ENCODE measurements at places on chromosomes 6 and 20.

- no peak for DNase-seq
Observed at GRCh38 chr20:36676701-36677421, 30.9 kb upstream of the SLA2 start.

- DNase-seq, result peak; percentile 45
Observed at GRCh38 chr6:161373905-161374451, 100.1 kb upstream of the AGPAT4 start.

DNA sequence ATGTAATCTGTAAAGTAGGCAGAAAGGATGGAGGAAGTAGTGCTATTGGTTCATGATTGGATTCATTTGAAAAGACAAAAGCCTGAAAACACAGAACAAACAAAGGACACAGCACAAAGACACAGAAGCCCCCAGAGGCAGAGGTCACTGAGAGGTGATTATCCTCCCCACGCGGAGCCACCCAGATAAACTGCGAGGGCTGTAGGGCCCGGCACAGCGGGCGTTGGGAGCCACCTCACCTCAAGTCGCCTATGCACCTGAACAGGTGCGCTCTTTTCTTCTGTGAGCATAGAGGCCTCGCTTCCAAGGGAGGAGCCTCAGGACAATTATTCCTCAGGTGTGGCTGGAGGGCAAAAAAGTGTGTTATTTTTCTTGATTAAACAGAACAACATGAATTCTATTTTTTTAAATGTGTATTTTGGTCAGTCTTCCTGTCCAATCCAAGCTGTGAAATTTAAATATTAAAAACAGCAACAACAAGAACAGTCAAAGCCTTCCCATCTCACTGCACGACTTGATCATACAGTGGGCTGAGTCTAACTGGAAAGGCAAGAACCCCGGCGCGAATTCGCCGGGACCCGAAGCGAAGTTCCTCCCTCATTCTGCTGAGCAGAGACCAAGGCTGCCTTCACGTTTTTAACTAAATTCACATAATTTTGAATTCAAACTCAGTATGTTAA is 205.3 kb downstream of the THBS2 start:
- no peak for DNase-seq

GRCh38 chr20:50904067-50904570 is 27.1 kb downstream of the ADNP start:
- no peak for DNase-seq

DNA sequence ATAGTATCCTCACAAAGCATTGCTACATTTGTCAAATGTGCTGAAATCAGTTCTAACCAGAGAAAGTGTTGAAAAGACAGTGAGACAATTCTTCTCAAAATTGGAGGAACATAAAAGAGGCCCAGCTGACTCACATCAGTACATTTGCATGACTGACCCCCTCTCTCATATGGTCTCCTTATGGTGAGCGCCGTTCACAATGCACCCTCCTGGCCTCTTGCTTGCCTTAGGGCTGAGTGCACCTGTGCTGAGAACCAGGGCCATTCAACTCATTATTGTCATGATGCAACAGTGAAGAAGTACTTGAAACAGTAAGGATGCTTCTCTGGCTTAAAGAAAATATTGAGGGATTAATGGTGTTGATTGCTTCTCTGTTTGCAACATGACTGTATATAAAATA is 375.2 kb upstream of the AGPAT4 start:
- DNase-seq, result no peak

DNA sequence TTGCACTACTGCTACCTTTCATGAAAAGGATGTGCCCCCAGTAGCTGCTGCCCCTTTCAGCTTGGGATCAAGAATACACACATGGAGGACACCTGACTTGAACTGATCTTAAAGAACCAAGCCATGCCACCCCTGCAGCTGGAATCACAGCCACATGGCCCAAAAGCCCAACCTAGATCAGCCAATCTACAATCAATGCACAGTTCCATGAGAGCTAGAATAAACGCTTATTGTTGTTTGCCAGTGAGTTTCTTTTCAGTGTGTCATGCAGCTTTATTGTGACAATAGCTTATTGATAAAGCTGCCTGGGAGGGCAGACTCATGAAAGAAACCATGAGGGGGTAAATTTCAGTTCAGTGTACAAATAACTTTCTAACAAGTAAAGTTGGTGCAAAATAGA is 397.7 kb downstream of the PTPRT start:
- no peak for DNase-seq

DNA sequence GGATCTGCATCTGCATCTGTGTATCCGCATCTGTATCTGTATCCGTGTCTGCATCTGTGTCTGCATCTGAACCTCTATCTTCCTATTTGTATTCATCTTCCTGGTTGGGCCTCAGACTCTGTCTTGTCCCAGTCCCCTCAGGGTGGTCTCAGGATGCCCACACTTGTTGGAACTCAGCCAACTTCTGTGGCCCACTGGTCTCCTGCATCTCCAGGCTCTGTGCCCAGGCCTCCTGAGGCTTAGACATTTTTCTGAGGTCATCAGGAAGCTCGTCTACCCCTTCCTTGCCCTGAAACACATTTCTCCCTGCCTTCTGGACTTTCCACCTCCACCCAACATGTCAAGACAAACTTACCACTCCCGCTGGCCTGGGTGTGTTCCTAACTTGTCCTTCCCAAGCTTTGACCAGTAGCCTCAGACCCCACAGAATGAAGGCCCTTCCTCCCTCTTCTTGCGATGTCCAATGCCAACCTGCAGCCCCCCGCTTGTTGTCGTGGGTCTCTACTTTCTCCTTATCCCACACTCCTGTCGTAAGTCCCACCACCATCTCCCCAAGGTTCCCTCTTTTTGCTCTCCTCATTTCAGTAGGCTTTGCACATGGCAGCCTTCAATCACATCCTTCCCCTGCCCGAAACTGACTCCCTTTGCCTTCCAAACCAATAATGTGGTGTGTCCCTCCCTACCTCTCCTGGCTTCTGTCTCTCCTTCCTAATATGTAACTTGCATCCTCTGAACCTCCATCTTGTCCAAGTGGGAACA is 176.5 kb downstream of the DLL1 start:
- DNase-seq, result no peak

DNA sequence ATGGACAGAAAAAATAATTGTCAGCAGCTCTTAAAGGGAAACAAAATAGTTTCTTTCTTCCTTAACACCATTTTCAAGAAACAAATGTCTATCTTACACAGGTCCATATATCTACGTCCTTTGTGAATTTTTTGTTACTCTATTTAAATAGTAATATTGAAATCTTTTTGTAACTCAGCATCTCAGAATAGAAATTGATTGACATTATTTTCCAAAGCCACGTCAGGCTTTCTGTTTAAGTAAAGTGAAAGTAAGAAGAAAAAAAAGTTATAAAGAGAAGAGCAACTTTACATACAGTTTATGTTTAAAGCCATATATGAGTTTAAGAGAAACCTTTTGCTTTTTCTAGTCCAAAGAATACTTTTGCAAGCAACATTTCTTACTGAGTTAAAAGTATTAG is 402.9 kb upstream of the SOX4 start:
- no peak for DNase-seq

Measured in effector memory CD4-positive, alpha-beta T cell (primary cell).